ENCODE measurements at places on chromosomes 12 and 14.

DNA sequence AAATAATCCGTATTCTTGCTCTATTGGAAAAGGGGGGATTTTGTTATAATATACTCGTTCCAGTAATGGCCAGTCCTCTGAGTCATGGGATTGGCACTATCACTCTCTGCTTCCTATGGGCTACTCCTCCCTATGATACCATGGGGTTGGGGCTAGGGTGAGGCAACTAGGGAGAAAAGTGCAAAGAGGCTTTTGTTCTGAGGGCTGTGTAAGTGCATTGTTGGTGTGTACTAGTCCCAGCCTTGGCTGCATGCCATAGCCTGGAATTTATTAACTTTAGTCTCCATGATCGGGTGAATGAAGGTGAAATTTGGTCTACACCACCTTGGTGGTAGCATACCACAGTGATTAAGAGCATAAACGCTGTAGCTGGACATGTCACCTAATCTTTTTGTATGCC lies 247.6 kb downstream of the RPAP3 start:
- no peak for DNase-seq

GRCh38 chr12:95874452-95874851 lies 15.7 kb downstream of the SNRPF start:
- no peak for DNase-seq

DNA sequence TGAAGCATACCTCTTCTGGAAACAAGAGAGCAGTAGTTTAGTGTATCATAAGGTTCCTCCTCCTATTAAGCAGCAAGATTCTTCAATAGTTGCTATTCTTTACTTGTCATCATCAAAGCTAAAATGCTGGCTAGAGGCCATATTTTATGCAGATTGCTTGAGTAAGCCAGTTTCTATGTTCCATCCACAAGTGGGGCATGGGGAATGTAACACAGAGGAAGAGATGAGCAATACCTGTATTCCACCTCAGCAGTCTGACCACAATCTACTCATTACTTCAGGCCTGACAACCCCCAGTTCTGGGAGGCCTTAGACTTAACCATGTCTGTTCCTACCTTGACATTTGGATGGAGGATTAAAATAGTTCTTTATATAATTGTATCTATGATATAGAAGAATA lies 423.6 kb downstream of the BTG1 start:
- no peak for DNase-seq

DNA sequence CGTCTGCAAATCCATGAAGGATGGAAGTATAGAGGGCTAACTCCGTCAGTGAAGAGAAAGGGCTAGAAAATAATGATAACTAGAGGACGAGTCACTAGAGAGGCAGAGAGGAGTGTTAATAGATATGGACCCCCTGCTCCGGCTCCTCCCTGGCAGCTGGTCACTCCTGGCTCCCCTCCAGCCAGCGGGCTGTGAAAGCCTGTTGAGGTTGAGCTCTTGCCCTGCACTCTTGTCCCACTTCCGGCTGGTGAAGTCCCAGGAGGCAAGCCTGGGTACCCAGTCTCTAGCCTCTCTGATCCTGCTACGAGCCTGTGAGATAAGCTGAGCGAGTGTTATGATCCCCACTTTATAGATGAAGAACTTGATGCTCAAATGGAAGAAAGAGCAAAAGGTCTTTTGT lies 90.3 kb downstream of the RFX4 start:
- peak; percentile 58 for DNase-seq

GRCh38 chr12:54444206-54444605 lies 25.1 kb upstream of the ITGA5 start:
- no peak for DNase-seq

DNA sequence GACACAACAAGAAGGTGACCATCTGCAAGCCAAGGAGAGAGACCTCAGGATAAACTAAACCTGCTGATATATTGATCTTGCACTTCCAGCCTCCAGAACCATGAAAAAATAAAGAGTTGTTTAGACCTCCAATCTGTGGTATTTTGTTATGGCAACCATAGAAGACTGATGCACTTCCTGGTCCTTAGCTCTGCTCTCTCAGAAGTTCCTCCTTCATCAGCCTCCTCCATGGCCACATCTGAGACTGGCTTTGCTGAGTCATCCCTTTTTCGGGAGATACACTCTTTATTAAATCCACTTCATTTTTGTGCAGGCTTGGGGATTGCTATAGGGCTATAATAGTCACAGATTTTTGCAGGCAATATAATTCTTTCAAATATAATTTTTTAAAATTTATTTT lies 89.6 kb upstream of the ATF7IP start:
- no peak for DNase-seq

- peak; percentile 12 for DNase-seq
These were observed 182.3 kb downstream of the KIF26A start for GRCh38 chr14:104320611-104321086.

- DNase-seq: no peak
These were observed 36.0 kb upstream of the GLIPR1 start for GRCh38 chr12:75444429-75445136.

- no peak for DNase-seq
These were observed 1.8 kb upstream of the CDK17 start for GRCh38 chr12:96402061-96402460.

DNA sequence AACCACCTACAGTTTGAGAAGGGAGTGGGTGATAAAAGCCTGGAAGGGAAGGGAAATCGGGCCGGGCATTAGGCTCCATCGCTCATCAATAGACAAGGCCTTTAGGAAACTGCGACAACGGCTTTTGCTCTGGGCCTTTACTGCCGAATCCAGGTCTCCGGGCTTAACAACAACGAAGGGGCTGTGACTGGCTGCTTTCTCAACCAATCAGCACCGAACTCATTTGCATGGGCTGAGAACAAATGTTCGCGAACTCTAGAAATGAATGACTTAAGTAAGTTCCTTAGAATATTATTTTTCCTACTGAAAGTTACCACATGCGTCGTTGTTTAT lies 261 bp upstream of the RNU7-1 start:
- peak; percentile 92 for DNase-seq

- DNase-seq: no peak
These were observed 30.3 kb upstream of the ADIPOR2 start for GRCh38 chr12:1660304-1661187.

GRCh38 chr12:1464925-1465324 lies 129.5 kb downstream of the FBXL14 start:
- DNase-seq: no peak

GRCh38 chr12:63149909-63150712 lies 890 bp downstream of the AVPR1A start:
- DNase-seq: peak; percentile 31

DNA sequence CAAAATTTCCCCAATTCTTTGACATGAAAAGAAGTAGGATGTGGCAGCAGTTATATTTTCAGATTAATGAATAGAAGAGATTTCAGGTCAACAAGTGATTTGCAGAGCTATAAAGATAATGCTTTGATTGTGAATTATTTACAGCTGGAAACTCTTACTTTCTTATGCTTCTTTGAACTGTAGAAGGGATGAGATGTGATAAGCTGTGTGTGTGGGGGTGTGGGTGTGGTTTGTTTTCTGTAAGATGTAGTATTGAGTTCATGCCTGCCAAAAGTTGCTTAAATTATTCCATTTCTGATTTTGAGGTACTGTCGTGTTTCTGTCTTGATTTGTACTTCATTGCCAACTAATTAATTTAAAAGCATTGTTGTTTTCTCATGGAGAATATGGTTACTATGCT lies 22.7 kb downstream of the AEBP2 start:
- DNase-seq: no peak

GRCh38 chr12:124904306-124905098 lies 9.9 kb downstream of the UBC start:
- peak; percentile 83 for DNase-seq

GRCh38 chr12:31370531-31371255 lies 44.7 kb upstream of the SINHCAF start:
- DNase-seq: no peak

GRCh38 chr12:45745861-45746277 lies 16.4 kb downstream of the ARID2 start:
- no peak for DNase-seq

- no peak for DNase-seq
These were observed 24.7 kb downstream of the KLHDC2 start for GRCh38 chr14:49792618-49793017.

DNA sequence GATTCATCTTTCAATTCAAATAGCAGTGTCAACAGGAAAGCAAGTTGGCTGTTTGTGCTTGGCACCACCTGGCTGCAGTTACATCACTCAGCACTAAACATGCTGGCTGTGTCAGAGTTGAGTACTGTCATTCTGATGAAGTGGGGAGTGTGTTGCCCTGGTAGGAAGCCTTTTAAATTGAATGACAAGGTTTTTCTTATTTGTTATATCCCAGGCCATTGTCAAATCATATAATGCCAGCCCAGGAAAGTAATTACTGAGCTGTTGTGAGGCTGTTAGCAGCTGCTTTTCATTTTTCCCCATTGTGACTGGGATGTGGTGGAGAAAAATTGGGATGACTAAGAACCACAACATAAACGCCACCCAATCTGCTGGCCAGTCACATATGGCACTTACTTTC lies 106.5 kb upstream of the PRKD1 start:
- no peak for DNase-seq

- no peak for DNase-seq
These were observed 58.3 kb upstream of the HECTD1 start for GRCh38 chr14:31265701-31266398.

DNA sequence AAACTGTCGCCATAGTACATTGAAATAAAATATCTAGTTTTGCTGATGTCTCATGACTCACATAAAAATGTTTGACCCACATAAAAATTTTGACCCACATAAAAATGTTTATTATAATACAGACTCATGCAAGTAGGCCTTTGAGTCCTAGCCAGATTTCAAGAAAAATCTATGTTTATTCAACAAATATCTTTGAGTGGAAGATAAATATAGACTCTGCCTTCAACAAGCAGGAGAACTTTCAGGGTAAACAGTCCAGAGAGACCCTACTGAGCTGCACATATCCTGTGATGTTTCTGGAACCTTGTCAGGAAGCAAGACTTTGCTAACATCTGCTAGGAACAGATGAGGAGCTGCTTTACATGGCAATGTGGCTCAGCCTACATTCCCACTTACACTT lies 283.1 kb downstream of the MDGA2 start:
- peak; percentile 30 for DNase-seq

- no peak for DNase-seq
These were observed 187.1 kb upstream of the FAR2 start for GRCh38 chr12:28961948-28962384.

GRCh38 chr14:67413806-67414769 lies 2.1 kb upstream of the PLEK2 start:
- no peak for DNase-seq

DNA sequence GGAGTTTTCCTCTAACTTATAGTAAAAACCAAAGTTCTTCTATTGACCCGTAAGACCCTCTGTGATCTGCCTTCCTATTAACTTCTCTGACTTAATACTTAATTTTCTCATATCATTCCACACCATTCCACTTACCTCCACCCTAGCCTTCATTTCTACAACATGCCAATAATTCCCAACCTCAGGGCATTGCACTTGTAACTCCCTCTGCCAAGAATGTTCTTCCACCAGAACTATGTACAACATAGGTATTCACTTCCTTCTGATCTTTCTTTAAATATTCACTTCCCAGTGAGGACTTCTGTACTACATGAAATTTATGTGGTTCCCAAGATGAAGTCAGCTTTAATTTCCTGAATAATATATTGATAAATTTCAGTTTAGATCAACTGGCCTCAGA lies 531.7 kb downstream of the LRFN5 start:
- DNase-seq: no peak

DNA sequence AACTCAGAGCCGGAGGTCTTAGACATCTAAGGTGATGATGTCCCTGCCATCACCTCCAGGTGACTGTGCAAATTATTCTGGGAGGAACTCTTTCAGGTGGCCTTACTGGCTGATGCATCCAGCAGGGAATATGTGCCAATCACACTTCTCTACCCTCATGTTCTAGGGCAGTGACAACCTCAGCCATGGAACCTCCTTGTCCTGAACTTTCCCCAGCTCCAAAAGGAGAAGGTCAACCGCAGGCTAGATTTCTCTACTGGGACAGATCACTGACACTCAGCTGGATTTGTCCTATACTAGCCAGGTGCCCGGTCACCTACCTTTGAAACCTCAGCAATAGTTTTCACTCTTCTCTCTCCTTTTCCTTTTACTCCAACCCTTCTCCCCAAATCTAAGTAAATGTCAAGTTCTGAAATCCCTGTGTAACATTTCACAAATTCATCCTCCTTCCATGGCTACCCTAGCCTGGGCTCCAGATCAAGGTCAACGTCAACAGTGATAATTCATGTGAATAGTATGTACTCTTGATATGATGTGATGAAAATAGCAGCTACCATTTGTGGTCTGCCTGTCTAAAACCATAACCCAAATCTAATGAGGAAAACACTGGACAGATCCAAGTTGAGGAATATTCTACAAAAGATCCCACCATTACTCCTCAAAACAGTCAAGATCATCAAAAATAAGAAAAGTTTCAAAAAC lies 115.0 kb upstream of the EGLN3 start:
- no peak for DNase-seq

- DNase-seq: no peak
These were observed 15.0 kb downstream of the DEPDC4 start for GRCh38 chr12:100251917-100252316.

- DNase-seq: no peak
These were observed 705.1 kb downstream of the MED13L start for GRCh38 chr12:115572440-115572839.

GRCh38 chr14:80447392-80447791 lies 236.1 kb upstream of the DIO2 start:
- DNase-seq: no peak

DNA sequence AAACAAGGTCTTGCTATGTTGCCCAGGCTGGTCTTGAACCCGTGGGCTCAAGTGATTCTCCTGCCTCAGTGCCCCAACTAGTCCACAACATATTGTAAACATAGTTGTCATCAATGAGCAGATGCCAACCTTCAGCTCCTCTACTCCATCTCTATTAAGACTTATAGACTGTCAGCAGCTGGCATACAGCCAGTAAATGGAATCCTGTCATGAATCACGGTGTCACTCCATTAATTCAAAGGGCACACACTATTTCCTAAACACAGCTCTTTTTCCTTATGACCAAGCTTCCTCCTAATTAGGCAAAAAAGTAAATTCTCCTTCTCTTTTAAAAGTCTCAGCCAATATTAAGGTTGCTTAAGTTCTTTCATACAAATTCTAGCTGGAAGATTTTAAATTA lies 111.2 kb downstream of the ITPR2 start:
- no peak for DNase-seq

DNA sequence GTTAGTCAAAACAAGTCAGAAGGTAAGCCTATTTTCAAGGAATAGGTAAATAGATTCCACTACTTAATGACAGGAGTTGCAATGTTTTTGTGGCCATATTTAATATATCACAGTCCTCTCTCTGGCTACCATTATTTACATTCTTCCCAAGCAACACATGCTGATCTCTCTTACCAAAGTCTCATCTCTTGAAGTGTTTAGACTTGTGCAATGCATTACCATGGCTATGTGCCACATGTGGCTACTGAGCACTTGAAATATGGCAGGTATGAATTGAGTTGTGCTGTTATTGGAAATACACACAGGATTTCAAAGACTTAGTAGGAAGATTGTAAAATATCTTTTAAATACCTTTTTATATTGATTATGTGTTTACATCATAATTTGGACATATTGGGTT lies 262.4 kb upstream of the PDE3A start:
- DNase-seq: no peak

- no peak for DNase-seq
These were observed 78.0 kb downstream of the SRGAP1 start for GRCh38 chr12:63922474-63922873.
